ENCODE measurements at places on chromosomes 3 and 15.

GRCh38 chr3:113179235-113179824 is 32.0 kb upstream of the BOC start:
- DNase-seq, result no peak

DNA sequence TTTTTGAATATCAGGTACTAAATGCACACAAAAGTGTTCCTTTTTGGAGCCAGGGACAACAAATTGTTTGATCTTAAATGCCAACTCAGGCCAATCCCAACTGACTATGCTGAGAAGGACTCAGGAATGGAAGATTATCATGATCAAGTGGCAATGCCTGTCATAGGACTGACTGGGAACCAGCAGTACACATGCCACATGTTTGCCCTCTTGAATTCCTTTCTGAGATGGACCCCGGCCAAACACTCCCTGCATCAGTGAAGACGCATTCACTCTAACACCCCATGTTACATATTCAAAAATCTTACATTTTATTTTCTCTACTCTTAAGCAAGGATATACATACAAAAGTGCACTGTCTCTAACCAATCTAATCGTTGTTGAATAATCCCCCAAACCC is 36.1 kb downstream of the CLDN18 start:
- DNase-seq, result no peak

DNA sequence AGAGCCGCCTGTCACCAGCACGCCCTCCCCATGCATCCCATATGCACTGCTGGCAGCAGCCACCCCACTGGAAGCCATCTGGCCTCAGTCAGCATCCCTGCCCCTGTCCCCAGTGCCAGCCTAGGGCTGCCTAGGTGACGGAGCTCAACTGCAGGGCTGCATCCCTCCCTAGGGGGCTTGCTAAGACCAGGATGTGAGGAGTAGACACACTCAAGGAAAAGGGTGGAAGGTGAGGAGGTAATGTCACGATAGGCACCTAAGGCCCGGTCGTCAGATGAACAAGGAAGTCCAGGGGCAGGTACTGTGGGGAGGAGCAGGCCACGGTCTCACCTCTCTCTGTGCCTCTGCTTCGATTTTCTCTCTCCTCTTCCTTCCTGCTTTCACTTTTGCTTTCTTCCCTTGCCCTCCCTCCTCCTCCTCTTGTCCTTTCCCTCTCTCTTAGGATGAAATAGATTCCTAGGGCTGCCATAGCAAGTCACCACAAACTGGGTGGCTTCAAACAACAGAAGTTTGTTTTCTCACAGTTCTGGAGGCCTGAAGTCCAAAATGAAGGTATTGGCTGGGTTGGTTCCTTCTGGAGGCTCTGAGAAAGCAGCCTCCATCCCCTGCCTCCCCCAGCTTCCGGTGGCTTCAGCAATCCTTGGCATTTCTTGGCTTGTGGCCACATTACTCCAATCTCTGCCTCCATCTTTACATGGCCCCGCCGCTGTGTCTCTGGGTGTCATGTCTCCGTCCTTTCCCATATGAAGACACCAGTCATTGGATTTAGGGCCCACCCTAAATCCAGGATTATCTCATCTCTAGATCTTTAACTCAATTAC is 298.3 kb downstream of the SHQ1 start:
- no peak for DNase-seq

DNA sequence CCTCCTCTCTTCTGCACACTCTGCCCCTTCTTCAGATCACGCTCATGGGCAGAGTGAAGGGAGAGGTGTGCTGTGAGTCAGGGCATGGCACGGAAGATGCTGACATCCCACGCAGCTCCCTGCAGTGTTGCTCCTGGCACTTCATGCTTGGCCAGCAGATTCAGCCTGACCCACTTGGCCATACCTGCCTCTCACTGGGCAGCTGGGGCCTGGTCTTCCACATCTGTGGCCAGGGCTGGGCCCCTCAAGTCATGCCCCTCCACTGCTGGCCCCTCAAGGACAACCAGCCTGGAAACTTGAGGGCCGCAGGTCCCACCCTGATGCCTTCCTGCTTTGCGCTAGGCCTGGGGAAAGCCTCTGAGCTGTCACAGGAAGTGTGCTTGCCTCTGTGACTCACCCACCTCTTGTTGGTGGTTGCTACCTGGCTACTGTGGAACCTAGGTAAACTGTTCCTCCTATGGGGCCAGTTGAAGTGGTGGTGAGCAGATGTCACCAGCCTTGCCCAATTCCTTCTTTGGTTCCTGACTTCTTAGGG is 48.7 kb downstream of the BSN start:
- no peak for DNase-seq

DNA sequence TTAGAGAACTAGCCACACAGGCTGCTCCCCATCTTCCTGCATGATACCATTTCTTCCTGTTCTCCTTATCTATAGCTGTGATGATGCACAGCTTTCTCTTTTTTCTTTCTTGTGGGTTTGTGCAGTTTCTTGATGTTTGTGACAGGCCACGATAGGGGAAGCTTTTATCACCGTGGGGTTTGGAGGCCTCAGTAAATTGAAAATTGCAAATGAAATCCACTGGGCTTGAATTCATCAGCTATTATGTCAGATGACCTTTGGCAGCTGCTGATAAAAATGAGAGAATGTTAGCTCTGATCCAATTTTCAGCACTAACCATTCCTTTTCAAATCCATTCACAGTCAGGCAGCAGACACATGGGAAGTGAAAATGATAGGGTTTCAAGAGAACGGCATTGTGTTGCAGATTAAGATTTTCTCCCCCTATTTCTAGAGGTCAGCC is 176.9 kb upstream of the SOX2 start:
- DNase-seq, result peak; percentile 91

- DNase-seq, result peak; percentile 45
Measured at GRCh38 chr3:86702381-86702958, 288.5 kb downstream of the VGLL3 start.

GRCh38 chr15:64781299-64781698 is 5.9 kb upstream of the RBPMS2 start:
- DNase-seq, result no peak

DNA sequence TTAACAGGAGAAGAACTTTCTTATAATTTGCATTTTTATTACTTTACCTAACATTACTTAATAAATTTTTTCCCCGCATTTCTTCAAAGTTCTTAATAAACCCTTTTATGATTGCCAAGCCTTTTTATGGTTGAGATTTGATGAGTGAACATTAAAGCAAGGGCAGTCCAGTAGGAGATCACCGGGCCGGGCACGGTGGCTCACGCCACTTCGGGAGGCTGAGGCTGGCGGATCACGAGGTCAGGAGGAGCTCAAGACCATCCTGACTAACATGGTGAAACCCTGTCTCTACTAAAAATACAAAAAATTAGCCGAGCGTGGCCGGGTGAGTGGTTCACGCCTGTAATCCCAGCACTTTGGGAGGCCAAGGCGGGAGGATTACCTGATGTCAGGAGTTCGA is 61.4 kb upstream of the TRA2B start:
- DNase-seq, result no peak

- no peak for DNase-seq
Measured at GRCh38 chr3:187021748-187022402, 91.5 kb downstream of the ST6GAL1 start.

DNA sequence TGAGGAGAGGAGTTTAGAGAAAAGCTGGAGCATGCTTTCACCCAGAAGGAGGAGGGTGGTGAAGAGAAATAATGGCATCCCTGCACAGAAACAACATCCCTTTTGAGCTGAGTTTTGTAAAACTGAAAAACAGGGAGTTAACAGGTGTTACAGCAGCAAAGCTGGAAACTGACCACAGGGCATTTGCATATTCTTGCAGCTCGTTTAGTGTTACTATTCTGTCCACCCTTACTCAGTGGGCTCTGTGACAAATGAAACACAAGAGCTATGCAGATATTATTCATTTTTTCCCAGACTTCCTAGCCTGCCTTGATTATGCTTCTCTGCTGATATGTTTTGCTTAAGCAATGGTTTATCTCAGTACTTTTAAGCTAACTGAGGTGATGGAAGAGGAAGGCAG is 272.0 kb downstream of the NEK10 start:
- no peak for DNase-seq

DNA sequence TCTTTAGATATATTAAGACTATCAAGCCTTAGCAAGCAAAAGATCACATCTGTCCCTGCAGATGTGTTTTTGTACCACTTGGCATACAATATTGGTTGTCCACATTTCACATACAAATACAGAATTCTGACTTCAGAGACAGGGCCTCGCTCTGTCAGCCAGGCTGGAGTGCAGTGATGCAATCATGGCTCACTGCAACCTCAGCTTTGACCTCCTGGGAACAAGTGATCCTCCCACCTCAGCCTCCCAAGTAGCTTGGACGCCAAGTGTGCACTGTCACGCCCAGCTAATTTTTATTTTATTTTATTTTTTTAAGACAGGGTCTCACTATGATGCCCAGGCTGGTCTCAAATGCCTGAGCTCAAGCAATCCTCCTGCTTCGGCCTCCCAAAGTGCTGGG is 53.0 kb upstream of the ACTL6A start:
- no peak for DNase-seq

DNA sequence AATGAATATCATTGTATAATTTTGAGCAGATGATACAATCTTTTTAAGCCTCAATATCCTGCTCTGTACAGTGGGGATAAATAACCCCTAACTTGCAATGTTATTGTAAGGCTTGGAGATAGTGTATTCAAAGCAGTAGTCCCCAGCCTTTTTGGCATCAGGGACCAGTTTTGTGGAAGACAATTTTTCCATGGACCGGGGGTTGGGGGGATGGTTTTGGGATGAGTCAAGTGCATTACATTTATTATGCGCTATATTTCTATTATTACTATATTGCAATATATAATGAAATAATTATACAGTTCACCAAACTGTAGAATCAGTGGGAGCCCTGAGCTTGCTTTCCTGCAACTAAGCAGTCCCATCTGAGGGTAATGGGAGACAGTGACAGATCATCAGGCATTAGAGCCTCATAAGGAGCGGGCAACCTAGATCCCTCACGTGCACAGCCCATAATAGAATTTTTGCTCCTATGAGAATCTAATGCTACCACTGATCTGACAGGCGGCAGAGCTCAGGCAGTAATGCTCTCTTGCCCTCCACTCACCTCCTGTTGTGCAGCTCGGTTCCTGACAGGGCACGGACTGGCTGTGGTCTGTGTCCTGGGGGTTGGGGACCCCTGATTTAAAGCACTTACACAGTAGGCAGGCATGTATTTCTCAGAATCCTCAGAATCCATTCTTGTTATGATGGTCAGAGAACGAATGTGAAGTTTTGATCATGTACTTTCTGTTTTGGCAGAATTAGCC is 102.2 kb downstream of the PTPRG start:
- DNase-seq, result no peak

- no peak for DNase-seq
Measured at GRCh38 chr3:135033737-135034136, 238.7 kb downstream of the EPHB1 start.

GRCh38 chr3:70110066-70110465 is 110.5 kb downstream of the SAMMSON start:
- no peak for DNase-seq

DNA sequence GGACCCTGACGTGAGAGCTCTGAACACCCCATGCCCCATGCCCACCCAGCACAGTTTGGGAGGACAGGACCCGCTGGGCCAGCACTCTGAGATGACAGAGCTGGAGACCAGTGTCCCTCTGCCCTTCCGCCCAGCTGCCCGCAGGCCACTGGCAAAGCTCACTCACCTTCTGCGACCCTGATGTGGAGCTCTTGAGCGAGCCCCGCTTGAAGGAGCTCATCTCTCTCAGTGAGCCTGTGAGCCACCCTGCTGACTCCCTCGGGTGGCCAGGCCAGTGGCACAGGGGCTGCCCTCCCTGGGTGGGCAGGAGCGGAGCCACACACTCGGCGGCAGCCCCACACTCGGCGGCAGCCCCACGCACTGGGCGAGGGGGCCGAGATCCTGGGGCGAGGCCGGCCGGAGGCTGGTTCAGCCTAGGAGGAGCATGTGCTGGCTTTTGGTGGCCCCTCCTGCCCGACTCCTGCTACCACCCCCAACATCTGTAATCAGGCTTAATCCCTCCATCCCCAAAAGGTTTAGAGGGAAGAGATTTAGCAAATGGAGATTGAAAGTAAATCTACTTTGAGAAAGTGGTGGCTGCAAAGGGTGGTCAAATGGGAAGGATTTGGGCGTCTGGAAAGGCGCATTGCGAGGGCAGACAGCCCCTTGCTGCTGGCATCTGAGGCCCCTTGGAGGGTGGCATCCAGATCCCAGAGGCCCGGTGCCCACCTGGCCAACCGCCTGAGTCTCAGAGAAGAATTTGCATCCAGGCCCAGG is 59.4 kb upstream of the TRPM1 start:
- DNase-seq, result no peak

GRCh38 chr3:184332370-184333090 is 4.9 kb upstream of the FAM131A start:
- DNase-seq, result no peak

GRCh38 chr3:126680667-126681055 is 23.4 kb upstream of the CHCHD6 start:
- DNase-seq, result no peak

DNA sequence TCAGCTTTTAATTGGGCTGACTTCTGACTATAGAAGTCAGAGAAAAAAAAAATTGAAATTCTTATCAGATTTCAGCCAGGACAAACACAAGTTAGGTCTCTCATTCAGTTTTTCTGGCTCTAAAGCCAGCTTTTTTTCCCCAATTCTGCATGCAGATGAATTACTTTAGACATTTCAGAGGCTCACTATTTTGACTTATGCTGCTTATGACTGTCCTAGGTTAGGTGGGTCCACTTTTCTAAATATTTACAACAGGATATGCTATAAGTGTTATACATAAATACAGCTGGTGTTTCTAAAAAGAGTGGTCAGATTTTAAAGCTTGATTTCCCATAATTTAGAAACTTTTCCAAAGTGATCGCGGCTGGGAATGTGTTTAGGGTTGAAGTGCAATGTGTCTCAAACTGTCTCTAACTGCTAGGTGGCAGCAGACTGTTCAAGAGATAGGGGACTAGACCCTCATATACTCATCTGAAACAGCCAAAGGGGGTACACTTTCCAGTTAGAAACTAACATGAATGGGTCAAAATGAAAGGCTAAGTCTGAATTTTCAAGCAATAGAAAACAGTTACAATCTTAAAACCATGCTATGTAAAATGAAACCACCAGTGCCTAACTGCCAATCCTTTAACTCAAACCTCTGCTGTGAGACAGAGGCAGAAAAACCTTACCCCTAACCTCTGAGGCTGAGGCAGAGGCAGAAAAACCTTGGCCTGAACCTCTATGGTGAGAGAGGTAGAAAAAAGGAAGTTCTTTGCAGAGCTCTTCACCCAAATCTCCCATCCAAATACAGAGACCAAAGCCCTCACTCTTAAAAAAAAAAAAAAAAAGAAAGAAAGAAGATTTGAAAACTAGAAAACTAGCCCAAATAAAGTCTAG is 596.0 kb downstream of the NTRK3 start:
- DNase-seq, result no peak

DNA sequence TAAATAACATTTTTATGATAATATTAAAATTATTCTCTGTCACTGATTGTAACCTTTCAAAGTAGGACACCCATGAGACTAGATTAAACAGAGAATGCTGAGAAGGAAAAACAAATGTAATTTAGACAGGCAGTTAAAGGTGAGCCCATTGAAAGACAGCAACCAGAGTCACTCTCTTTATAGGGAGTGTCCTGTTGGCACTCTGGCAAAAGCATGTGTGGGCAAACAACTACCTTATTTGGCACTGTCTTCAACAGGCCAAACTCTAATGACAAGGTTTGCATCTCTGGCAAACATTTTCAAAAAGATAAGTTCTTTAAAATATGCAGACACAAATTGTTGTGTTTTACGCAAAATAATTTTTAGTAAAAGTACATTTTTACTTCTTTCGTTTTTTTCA is 29.8 kb downstream of the NFKBIZ start:
- no peak for DNase-seq

GRCh38 chr3:81426826-81427577 is 334.4 kb downstream of the GBE1 start:
- no peak for DNase-seq

GRCh38 chr15:69474291-69474690 is 21.7 kb downstream of the RPLP1 start:
- DNase-seq, result no peak

- DNase-seq, result no peak
Measured at GRCh38 chr15:68204361-68204760, 771 bp downstream of the CALML4 start.

Measured in hematopoietic multipotent progenitor cell treated with erythropoietin and hydrocortisone succinate and interleukin-3 and kit ligand, for 4 days (in vitro differentiated cells).